Cardiac fibroblast (primary cell): ENCODE measurements at places on chromosomes 5 and 9.
A peak's percentile ranks its signal among the peaks of the same experiment; 100 is the strongest.

GRCh38 chr5:15664961-15665360, 165.0 kb downstream of the FBXL7 start:
- DNase-seq = peak; percentile 18

- peak; percentile 26 for DNase-seq
Measured at GRCh38 chr5:322281-322941, 897 bp downstream of the AHRR start.

DNA sequence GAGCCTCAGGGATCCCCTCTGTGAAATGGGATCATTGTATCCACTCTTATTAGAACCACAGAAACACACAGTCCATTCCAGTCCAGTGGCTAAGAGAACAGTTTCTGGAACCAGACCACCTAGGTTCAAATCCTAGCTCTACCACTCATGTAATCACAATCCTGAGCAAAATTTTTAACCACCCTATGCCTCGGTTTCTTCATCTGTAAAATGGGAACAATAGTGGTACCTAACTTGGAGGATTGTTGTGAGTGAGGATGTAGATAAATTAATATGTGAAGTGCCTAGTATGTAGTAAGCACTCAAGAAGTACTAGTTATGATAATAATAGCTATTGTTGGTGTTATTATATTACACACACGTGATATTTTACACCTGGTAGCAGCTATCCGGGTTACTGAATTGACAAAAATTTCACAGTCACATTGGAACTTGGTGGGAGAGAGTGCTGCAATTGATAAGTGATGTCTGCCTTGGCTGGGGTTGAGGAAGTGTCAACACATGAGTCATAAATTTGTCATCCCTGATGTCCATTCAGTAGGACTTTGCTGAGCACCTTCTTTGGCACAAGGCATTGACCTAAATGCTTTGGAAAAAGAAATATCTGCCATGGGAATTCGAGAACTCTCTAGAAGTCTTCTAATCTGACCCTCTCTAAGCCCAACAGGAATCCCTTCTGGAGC, 68.4 kb downstream of the COL27A1 start:
- DNase-seq = no peak

DNA sequence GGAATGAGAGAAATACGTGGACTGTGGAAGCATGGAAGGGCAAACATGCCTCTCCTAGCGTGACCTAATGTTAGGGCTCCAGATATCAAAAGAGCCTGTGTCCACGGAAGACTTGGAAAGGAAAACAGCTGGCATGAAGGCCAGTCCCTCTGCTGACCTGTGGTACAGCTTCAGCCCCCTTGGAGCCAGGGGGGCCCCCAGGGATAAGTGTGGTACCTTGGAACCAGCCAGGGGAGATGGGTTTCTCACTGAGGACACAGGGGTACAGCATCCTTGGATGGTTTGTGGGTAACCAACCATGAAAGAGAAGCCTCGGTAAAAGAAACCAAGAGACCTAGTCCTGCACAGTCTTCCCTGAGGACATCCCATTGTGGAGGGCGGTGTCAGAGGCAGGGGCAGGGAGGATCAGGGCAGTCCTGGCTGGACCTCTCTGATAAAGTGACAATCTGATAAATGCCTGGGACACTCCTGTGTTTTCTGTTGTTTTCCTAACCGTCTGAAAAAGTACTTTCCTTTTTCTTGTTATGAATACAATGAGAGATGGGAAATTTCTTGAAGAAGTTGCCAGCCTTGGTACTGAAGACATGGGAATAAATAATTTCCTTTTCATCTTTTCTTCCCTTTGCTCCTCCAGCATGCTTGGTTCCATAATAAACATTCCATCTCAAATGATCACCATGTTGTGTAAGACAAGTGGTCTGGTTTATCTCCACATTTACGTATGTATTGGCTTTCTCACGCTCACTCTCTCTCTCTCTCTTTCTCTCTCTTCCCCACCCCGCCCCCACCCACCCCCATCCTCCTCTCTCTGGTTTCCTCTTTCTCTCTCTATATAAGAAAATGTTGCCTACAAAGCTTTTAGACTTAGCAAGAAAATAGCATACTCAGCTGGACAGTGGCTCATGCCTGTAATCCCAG, 102.1 kb downstream of the SUSD1 start:
- peak; percentile 94 for DNase-seq

GRCh38 chr5:81486711-81487110, 92.8 kb upstream of the ACOT12 start:
- DNase-seq = peak; percentile 5

GRCh38 chr5:8958602-8959001, 587.3 kb downstream of the SEMA5A start:
- DNase-seq = no peak

DNA sequence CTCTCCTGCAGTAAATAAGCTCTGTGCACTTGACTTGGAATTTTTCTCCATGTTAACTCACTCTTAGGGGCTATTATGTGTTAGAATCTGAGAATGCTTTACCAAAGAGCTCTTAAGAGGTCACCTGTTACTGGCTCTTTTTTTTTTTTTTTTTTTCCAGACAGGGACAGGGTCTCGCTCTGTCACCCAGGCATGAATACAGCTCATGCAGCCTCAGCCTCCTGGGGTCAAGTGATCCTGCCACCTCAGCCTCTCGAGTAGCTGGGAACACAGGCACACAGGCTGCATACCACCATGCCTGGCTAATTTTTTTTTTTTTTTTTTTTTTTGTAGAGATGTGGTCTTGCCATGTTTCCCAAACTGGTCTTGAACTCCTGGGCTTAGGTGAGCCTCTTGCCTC, 22.1 kb downstream of the HMGXB3 start:
- DNase-seq = no peak

DNA sequence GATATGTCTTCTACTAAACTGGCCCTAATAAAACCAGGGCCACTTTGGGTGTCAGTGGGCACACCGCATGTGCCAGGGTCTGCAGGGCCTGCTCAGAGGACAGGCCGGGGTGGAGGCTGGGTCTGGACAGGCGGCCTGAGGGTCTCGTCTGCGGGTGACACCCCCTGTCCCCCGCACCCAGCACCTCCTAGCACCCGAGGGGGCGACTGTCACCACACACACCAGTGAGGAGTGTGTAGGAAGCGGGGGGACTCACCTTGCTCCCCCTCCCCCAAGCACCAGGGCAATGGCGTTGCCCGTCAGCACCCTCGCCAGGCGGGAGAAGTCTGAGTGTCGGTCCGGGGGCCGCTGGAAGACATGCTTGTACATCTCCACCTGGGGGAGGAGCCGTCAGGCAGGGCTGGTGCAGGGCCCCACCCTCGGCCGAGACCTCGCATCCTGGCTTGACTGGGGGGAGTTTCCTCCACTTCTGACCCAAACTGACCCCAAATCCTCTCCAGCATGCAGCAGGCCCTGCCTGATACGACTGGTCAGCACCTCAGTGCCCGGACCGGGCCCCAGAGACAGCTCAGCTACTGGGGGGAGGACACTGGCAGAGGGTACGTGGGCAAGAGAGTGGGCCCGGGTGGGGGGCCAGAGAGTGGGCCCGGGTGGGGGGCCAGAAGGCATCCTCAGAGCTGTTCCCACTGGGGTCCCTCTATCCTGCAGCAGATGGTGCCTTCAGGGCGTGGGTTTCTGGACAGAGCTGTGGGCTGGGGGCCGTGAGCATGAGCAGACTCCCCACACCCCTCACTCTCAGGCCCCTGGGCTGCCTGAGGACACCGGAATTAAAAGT, 18.9 kb upstream of the NSMF start:
- DNase-seq = no peak

DNA sequence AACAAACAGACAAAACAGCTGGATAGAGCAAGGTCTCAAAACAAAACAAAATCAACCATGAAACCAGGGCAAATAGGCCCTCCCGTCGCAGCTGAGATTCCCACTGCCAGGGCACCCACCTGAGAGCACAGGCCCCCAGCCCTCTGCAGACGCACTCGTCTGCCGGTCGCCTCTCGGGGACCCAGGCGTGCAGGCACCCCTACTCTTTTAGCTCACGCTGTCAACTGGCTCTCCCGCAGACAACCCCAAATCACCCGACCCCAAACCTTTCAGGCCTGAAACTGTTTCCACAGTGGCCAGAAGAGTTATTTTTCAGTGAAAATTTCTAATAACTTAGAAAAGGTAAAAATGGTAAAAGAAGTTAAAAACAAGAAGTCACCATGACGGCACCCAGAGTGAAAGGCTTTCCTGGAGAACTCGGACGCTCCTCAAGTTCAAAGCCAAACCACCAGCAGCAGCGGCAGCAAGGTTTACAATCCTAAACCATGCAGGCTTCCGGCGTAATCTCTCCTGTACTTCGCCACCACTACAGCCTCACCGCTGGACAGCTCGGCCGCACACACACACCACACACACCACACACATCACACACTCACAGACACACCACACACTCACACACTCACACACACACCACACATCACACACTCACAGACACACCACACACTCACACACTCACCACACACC, 1.9 kb upstream of the UBE2QL1 start:
- DNase-seq = no peak

DNA sequence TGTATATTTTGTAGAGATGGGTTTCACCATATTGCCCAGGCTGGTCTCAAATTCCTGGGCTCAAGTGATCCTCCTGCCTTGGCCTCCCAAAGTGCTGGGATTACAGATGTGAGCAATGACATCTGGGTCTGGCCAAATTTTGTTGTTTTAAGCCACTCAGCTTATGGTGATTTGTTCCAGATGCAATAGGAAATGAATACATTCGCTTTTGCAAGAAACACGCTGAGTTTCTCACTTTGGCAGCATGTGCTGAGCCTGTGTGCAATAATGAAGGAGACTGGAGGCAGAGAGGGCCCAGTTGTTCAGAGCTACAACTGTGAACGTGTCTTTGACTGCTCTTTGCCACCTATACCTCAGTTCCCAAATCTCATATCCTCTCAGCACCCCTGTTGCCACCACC, 56.4 kb downstream of the KIF4B start:
- DNase-seq = no peak

- DNase-seq = no peak
Measured at GRCh38 chr5:120532835-120533234, 68.7 kb downstream of the PRR16 start.
